SW 1271 (cell line): ENCODE measurements at places on chromosomes 3 and 15.

- DNase-seq = no peak
Observed at GRCh38 chr3:194272221-194272620, 78.9 kb downstream of the CPN2 start.

GRCh38 chr15:92677999-92678398 lies 22.4 kb upstream of the FAM174B start:
- DNase-seq = no peak

DNA sequence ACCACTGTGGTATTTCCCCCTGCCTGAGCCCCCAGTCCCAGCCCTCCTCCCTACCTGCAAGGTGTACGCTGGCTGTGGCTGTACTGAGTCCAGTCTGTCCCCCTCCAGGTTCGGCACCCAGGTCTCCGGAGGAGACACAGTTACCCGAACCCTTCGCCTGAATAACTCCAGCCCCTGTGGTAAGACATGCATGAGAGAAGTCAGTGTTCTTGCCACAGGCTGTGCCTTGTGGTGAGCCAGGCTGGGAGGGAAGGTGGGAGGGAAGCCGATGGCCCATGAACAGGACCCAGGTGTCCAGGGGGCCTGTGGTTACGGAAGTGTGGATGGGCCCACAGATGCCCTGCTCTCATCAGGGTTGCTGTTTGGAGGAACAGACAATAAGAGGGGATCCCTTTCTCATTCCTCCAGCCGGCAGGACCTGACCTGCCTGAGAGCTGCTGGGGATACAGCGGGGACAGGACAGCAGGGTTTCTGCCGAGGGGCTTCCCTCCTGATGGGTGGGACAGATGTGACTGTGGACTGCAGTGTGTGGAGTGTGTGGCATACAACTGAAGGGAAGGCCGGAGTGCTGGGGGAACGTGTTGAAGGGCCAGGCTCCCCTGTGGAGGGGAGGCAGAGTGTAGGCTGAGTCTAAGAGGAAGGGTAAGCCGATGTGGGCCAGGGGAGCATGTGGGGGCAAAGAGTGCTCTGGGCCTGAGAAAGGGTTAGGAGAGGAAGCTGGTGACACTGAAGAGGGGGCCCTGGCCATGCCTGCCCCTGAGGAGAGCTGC lies 21.9 kb downstream of the ACAA1 start:
- no peak for DNase-seq

DNA sequence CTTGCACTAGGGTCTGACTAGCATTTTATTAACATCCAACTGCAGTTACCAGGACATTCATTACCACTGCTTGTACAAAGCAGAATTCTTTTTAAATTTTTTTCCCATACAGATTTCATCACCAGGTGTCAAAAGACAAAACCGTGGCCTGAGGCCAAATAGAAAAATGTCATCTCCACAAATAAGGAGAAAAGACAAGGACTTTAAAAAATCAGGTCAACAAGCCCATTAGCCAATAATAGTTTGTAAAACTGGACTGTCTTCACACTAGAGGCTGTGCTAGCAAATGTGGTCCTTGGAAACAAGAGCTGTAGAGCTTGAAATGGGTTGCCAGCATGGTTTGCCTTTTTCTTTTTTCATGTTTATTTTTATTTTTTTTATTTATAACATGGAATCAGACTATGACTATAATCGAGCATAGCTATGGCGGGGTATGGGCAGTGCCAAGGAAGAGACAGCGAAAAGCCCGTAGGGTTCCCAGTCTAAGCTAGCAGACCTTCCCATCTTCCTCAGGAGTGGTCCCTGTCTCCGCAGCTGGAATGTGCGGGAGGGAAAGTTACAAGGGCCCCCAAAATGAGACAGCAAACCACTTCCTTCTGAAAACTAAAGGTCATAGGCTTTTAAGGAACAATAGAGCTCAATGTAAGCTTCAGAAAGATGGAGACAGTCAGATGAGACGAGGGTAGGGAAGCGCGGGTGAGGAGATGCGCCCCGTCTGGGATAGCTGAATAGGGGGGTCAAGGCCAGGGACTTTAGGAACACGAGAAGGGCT lies 1.5 kb downstream of the PTPN9 start:
- no peak for DNase-seq

DNA sequence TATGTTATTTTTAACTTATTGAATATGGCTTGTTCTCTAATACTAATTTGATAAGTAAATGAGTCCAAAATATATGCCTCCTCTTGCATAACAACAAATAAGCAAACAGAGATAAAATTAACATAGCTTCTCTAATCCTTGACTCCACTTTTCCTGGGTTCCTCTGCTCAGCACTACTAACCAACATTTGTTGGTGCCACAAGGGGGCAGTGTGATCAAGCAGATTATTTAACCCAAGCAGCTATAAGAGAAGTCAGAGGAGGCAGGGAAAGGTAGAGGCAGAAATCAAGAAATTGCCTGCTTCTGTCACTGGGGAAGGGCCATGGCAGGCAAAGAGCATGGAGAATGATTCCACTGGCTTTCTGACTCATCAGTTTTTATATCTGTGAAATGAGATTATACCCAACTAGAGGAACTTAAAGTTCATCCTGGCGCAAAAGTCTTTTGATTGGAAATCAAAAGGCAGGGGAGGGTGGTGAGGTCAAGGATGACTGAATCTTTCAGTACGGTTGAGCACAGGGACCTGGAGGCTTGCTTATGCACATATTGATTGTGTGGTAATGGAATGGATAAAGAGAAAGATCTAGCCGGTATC lies 152.2 kb downstream of the IGSF11 start:
- peak; percentile 63 for DNase-seq

GRCh38 chr3:30941342-30941741 lies 46.9 kb upstream of the GADL1 start:
- DNase-seq = no peak

DNA sequence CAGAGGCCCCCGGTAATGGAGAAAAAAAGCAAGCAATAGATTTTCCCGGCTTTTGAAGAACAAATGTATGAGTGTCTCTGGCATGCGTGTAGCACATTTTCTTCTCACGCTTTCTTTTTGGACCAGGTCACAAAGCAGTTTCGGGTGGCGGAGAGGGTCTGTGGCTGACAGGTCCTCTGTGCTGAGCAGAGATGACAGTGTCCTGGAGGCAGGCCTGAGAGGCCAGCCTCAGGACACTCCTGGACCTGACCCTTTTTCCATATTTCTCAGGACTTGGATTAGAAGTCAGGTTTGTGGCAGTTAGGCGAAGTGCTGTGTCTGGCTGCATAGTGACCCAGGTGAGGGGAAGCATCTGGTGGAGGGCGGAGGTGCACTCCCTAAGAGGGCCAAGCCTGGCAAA lies 52.9 kb downstream of the KLF13 start:
- no peak for DNase-seq

DNA sequence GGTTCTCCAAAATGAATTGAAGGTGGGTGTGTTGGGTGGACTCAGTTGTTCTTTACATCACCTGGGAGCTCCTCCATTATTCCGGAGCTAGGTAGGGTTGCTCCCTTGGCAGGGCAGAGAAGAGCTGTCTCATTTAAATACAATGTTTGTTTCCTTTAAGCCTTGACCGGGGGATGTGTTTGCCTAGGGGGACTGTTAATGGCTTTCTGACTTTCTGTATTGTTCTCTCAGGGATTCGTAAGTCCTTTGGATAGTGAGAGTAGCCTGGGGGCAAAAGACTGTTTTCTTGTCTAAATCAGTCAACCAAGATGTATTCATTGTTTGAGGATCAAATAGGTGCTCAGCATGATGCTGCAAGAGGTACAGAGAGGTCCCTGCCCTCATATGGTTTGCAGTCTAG lies 71.1 kb downstream of the CDAN1 start:
- no peak for DNase-seq

GRCh38 chr3:128301186-128302023 lies 148.1 kb downstream of the EEFSEC start:
- DNase-seq = no peak
